ENCODE measurements at places on chromosomes 11 and 22.

- DNase-seq: no peak
Observed at GRCh38 chr11:90133560-90134477, 644 bp upstream of the NAALAD2 start.

- DNase-seq: no peak
Observed at GRCh38 chr11:46180736-46181135, 59.5 kb upstream of the PHF21A start.

- DNase-seq: no peak
Observed at GRCh38 chr22:41556561-41556960, 4.2 kb upstream of the CSDC2 start.

- DNase-seq: peak; percentile 86
Observed at GRCh38 chr11:69352715-69353319, 58.9 kb downstream of the MYEOV start.

DNA sequence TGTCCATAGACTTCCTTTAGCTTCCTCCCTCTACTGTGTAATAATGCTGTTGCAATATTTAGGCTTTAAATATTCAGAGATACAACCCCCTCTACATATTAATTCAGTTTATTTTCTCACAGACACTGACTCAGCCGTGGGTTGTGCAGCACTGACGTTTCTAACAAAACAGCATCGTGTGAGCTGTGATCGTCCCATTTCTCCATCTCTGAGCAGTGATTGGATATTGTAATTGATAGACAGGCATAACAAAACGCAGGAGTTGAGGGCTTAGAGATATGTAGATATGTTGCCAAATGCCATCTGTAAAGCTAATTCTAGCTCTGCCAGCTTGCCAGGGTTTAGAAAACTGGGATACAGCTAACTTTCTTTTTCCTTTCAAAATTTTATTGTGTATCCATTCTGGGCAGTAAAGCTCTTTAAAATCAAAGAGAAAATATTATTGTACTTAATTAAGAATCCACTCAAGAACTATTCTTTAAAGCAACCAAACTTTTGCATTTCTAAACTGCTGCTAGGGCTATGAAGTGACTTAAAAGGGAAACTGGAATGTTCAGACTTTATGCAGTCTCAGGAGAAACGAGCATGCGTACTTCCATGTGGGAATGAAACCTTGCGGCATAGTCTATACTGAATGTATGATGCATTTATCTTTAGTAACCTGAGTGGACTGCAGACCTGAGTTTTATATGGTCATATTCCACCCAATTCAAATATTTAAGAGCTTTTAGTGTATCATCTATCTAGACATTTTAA is 22.7 kb downstream of the BTBD10 start:
- peak; percentile 87 for DNase-seq

DNA sequence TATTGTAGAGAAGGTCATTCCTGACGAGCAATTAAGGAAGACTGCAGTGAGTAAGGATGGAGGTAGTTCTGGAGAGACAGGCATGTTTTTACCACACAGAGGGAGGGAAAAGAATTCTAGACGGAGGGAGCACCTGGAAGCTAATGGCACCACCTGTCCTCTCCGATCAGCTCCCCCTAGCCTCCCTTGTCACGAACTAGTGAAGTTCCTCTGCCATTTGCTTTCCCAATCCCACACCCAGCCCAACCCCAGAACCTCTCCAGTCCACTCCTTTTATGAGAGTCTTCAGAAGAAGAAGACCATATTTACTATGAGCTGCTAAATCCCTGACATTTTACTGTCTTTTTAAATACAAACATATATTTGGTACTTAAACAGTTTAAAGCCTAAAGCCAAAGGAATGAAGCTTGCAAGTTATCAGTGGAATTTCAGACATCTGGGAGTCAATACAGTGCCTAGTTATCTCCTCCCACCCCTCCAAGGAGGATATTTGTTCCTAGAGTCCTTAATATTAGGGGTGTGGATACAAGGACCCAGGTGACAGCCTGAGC is 46.1 kb upstream of the HSPA8 start:
- DNase-seq: no peak

GRCh38 chr22:33329398-33329797 is 271.2 kb upstream of the SYN3 start:
- no peak for DNase-seq

GRCh38 chr11:125258291-125259032 is 93.9 kb downstream of the PKNOX2 start:
- no peak for DNase-seq

DNA sequence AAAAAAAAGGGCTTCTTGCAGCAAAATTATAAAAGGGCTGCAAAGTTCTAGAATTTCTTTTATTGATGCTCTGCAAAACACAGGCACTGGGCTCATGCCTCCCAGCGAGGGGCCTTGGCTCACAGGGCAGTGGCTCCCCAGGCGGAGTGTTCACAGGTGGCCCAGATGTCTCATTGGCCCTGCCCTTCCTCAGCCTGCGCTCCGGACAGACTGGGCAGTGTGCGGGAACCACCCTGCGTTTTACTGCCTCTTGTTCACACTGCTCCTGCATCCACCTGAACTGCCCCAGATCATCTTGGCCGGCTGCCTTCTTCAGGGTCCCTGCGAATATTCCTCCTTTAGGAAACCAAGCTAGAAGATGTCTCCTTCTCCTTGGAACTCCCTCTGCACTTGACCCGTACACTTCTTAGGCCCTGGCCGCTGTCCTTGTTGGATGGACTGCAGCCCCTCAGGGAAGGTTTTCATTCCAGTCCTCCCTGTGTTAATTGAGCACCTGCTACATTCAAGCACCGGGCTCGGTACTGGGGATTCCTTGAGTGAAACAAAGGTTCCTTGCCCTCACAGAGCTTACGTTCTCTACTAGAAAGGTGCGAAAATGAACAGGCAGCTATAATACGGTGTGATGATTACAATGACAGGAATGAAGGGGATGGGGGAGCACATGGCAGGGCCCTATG is 4.5 kb downstream of the TUBA8 start:
- DNase-seq: no peak

DNA sequence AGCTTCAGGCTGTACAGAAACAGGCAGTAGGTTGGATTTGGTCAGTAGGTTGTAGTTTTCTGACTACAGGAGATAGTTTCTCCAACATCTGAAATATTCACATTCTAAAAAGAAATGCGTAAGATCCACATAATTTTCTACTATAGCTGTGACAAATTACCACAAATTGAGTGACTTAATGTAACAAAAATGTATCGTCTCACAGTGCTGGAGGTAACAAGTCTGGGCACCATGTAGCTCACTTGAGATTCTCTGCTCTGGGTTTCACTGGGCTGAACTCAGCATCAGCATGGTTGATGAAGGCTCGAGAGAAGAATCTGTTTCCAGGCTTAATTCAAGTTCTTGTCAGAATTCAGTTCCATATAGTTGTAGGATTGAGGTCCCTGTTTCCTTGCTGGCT is 350.9 kb upstream of the CCDC179 start:
- DNase-seq: no peak

DNA sequence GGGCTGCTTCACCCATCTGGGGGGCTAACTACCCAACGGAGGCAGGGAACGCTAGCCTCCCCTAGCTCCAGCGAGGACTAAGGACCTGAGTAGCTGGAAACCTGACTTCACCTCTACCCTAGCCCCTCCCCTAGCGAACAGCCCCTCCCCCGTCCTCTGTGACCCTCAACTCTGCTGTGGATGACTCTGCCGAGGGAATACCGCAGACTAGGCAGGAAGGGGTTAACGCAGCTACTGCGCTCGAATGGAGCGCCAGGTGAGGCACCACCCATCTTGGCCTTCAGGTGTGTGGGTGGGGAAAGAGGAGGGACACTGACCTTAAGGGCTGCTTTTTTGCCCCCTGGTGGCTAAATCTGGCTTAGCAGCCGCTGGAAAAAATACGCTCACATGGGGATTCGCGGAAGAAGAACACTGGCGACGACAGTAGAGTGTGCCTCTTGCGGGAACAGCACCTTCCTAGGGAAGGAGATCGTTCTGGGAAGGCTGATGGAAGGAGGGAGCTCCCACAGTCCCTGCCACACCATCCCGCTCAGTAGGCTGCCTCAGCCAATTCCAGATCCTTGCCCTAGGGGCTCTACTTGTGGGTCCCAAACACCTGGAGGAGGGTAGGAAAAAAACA is 4.5 kb upstream of the BCL9L start:
- DNase-seq: no peak

DNA sequence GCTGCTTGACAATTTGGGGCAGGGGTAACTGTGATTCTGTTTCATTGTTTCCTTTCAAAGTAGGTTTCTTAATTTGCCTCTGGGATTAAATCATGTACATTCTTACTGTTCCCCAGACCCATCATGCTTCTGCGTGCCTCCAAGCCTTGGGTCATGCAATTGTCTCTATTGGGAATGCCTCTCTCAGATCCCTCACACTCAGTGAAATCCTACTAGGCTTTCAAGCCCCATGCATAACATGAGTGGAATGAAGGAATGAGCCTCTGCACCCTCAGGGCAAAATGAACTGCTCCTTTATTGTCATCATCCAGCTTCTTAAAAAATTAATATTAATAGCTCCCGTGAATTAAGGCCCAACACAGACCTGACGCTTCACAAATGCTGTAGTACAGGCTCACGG is 381.7 kb downstream of the TENM4 start:
- no peak for DNase-seq

DNA sequence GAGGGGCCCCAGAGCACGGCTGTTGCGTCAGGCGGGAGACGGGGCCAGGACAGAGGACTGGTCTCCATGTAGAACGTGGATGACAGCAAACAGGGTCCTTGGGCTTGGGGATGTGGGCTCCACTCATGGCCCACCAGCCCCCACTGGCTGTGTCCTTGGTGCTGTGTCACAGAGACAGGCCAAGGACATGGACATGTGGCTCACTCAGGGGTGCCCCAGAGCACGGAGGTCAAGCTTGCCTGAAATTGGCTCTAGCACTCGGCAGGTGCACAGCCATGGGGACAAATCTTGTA is 14.4 kb downstream of the FADS2 start:
- DNase-seq: no peak

- DNase-seq: peak; percentile 44
Observed at GRCh38 chr11:12995188-12995587, 13.9 kb upstream of the RASSF10 start.

DNA sequence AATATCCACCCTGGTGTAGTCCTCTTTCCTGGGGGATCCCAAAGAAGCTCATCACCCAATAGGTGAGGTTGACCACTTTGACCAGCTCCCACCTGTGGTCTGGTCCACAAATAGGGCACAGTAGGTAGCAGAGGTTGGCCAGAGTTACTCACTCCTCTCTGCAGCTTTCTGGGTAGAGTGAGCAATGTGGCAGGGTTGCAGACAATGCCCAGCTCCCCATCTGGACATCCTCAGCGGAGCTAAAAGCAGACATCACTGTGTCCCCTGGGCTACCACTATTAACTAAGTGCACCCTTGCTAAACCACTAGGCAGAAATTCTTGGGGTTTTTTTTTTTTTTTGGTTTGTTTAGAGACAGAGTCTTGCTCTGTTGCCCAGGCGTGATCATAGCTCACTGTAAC is 48.4 kb upstream of the TP53I11 start:
- DNase-seq: no peak

Measured in AG09309 (cell line).